Posterior cingulate gyrus (tissue), 11 donors: ENCODE measurements at places on chromosomes 12 and 14.

GRCh38 chr12:18270958-18271460 lies 9.7 kb downstream of the PIK3C2G start:
- no peak for DNase-seq

GRCh38 chr14:68807148-68807600 lies 14.3 kb upstream of the ZFP36L1 start:
- peak; percentile 81 for DNase-seq

DNA sequence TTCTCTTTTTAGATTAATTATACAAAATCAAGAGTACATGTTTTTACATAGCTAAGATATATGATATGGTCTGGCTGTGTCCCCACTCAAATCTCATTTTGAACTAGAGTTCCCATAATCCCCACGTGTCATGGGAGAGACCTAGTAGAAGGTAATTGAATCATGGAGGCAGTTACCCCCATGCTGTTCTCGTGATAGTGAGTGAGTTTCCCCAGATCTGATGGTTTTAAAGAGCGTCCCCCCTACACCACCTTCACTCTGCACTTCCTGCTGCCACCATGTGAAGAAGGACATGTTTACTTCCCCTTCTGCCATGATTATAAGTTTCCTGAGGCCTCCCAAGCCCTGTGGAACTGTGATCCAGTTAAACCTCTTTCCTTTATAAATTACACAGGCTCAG lies 21.4 kb upstream of the DRAM1 start:
- no peak for DNase-seq

DNA sequence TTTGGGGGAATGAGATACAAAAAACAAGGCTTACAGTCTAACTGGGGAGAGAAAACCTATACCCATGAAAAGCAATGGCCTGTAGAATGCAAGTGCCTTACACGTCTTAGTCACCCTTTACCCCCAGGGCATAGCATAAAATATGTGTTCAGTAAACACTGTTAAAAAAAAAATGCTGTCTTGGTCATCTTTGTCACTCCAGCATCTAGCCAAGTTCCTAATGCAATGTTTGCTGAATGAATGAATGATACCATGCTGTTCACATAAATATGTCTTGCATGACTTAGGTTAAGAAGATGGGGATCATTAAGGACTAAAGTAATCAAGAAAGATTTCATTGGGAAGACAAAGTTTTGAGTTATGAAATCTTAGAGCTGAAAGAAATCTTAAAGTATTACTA lies 38.5 kb downstream of the PPP2R5E start:
- DNase-seq, result no peak

DNA sequence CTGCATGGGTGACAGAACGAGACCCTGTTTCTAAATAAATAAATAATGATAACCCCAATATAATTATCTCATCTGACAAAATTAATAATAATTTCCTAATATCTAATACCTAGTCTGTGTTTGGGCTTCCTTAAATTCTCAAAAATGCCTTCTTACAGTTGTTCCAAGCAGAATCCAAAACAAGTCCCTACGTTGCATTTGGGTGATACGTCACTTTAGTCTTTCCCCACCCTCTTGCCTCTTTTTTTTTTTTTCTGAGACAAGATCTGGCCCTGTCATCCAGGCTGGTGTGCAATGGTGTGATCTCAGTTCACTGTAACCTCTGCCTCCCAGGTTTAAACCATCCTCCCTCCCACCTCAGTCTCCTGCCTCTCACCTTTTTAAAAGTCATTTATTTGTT lies 26.7 kb downstream of the VEZT start:
- no peak for DNase-seq

DNA sequence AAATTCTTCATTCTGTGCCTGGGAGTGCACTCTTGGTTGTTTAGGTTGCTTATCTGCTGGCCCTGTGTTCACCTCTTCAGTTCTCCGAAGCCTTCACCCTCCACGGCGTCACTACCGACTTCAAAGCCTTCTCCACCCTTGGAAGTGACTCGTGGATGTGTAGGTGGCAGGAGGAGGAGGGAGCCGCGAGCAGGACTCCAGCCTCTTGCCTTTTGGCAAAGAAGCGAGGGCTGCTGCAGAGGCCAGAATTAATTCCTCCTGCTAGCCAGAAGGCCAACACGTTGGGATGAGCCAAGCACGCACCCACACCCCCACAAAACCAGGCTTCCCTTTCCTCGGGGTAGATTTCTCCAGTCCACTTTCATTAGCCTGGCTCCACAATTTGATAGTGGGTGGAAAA lies 86.5 kb downstream of the TBX5 start:
- no peak for DNase-seq

DNA sequence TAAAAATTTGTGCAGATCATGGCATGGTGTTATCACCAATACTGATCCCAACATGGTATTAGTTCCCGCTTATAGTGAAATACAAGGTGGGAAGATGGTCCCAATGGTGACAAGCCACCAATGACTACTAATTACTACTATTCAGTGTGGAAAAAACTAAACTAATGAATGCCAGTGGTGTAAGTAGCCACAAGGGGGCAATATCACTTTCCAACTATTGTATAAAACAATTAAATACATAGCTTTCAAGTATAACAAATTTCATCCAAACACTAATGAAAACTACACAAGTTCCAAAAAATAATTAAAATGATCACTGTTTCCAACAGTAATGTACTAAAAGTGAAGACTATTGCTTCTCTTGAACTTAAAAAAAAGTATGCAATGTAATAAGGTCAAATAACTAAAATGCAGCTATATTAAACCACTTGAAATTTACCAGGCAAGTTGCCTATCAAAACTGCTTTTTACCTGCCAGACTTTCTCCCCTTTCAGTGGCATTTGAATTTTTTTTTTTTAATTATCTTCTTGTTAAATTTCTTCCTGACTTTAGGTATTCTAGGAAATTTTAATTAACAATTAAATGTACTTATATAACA lies 58.0 kb downstream of the PAPLN start:
- no peak for DNase-seq

GRCh38 chr12:69141074-69141473 lies 98.3 kb upstream of the CPSF6 start:
- no peak for DNase-seq

DNA sequence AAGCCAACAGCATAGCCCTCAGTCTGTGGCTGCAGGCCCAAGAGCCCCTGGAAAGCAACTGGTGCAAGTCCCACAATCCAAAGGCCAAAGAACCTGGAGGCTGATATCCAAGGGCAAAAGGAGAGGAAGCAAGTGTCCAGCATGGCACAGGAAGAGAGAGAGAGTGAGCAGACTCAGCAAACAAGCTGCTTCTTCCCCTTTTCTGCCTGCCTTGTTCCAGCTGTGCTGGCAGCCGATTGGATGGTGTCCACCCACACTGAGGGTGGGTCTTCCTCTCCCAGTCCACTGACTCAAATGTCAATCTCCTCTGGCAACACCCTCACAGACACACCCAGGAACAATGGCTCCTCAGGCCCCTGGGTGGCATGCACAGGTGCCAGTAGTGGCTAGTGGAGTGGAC lies 33.5 kb downstream of the SMCO2 start:
- no peak for DNase-seq

DNA sequence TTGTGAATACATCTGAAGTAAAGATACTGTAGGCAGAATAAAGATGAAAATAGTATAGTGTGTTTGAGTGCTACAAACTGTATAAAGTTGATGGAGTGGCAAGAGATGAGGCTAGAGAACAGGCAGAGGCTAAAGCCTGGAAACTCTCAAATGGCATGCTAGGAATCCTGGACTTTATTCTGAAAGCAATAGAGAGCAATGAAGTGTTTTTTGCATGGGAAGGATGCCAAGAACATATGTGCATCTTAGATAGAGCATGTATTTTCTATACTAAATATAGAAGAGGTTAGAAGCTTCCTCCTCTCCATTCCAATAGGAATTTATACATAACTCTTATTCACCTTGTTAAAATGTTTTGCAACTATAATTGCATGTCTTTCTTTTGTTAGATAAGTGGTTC lies 86.3 kb upstream of the TMTC2 start:
- DNase-seq, result no peak

GRCh38 chr12:110012137-110012536 lies 12.9 kb downstream of the ANKRD13A start:
- DNase-seq, result no peak
